ENCODE measurements at places on chromosomes 12 and 14.

GRCh38 chr12:116969615-116970585 lies 59.1 kb downstream of the FBXW8 start:
- no peak for DNase-seq

GRCh38 chr12:117481470-117481869 lies 120.0 kb upstream of the NOS1 start:
- DNase-seq = no peak

GRCh38 chr12:60333461-60333860 lies 737.6 kb downstream of the SLC16A7 start:
- DNase-seq = no peak

DNA sequence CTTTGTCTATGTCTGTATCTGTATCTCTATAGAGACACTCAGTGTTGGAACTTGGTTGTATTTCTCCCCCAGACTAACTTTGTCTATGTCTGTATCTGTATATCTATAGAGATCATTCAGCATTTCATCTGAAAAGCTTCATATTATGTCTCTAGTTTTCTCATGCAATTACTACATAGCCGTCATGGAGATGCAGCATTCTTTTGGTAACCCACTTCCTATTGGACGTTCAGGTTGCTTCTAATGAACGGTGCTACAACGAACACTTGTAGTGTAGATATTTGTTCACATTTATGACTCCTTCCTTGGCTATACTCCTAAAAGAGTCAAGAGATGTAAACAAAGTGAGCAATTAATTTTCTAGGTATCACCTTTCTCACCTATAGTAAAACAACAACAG lies 81.5 kb upstream of the KCNA1 start:
- no peak for DNase-seq

GRCh38 chr14:95215094-95215725 lies 57.9 kb upstream of the DICER1 start:
- DNase-seq = no peak
